ENCODE measurements at places on chromosomes 6 and 20. TPM values are rescaled to one million over a fixed set of nuclear protein-coding genes. Genes with fewer than 3 reads are reported as not detected.

CNR1 gene
- 3.9 TPM for polyA plus RNA-seq

ERGIC3 gene
- 404 TPM for polyA plus RNA-seq

XKR7 gene
- 16.0 TPM for polyA plus RNA-seq

DOP1A gene
- polyA plus RNA-seq = 7.1 TPM

TGM2 gene
- polyA plus RNA-seq = 34.7 TPM

SRSF12 gene
- 5.8 TPM for polyA plus RNA-seq

NCR2 gene
- polyA plus RNA-seq = not detected

LRRC73 gene
- 6.2 TPM for polyA plus RNA-seq

OPN5 gene
- not detected for polyA plus RNA-seq

- no peak for DNase-seq
Measured at GRCh38 chr6:795046-795685, 102.2 kb upstream of the EXOC2 start.

- DNase-seq = no peak
Measured at GRCh38 chr20:20785226-20785625, 72.8 kb upstream of the RALGAPA2 start.

DNA sequence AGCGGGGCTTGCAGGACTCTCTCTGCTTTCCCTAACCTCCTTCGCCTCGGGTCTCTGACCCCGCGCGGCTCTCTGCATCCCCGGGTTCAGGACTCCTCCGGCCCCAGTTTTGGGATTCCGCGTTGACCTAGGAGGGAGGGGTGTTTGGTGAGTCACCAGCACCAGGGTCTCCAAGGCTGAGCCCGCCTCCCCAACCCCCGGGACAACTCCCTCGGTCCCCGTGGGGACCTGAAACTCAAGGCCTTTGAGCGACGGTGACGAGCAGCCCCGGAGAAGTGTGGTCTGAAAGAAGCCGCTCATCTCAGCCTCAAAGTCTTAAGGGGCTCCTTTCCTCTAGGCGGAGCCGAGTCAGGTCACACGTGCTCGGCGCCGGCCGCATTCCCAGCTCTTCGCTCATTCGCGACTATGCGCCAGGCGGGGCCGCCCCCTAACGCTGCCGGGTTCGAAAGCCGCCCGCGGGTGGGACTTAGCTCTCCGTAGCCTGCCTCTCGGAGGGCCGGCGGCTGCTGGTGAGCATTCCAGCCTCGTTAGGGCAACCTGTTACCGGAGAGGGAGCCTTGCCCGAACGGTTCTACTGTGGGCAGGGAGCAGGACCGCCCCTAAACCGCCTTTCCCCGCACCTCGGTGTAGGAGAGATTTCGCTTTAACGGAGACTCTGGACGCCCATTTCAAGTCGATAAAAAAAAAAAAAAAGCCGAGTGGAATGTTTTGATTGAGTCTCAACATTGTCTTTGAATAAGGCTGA is 3.0 kb upstream of the PRDM13 start:
- peak; percentile 66 for DNase-seq

- DNase-seq = no peak
Measured at GRCh38 chr6:157107915-157108651, 215.2 kb downstream of the TMEM242 start.

DNA sequence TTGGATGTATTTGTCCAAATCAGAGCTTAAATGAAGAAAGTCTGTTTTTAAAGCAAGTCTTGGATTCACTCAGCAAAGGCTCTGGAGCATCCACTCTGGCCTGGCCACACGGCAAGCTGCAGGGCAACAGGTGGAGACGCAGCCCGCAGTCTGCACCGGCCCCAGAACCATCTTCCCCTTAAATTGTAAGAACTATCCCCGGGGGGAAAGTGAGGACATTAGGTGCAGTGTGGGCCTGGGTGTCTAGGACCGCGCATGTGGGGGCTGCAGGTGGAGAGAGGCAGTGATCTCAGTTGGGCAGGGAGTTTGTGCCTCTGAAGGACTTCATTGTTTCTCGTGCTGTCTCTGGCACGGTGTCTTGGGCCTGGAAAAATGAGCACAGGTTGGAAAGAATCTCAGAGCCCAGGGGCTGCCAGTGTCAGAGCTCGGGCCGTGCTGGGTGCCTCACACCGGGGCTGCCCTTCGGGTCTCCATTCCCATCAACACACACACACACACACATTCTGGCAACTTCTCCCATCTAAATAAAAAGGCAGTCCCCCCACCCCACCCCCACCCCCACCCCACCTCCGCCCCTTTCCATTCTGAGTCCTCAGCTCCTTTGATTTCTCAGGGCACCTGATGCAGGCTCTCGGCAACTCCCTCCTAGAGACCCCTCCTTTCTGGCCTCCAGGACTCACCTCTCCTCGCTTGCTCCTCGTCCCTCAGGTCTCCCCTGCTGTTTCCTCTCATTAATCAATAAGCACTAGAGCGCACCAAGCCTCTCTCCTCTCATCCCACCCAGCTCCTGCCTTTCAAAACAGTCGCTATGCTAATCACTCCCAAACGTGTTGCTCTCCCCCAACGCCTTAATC is 48.4 kb downstream of the FOXF2 start:
- no peak for DNase-seq

DNA sequence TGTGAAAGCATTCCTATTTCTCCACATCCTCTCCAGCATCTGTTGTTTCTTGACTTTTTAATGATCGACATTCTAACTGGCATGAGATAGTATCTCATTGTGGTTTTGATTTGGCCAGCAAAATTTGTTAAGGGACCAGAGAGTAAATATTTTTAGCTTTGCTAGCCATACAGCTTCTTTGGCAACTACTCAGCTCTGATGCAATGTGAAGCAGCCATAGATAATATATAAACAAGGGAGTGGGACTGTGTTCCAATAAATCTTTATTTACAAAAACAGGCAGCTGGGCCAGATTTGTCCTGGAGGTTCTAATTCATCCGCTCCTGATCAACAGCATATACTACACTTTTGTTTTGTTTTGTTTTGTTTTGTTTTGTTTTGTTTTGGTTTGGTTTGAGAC is 202.9 kb downstream of the ZNF217 start:
- DNase-seq = no peak

GRCh38 chr6:130575971-130576370 is 210.2 kb downstream of the TMEM200A start:
- DNase-seq = no peak

- no peak for DNase-seq
Measured at GRCh38 chr6:33705268-33705885, 6.1 kb downstream of the UQCC2 start.

GRCh38 chr6:165325609-165326008 is 16.2 kb upstream of the C6orf118 start:
- DNase-seq = no peak

DNA sequence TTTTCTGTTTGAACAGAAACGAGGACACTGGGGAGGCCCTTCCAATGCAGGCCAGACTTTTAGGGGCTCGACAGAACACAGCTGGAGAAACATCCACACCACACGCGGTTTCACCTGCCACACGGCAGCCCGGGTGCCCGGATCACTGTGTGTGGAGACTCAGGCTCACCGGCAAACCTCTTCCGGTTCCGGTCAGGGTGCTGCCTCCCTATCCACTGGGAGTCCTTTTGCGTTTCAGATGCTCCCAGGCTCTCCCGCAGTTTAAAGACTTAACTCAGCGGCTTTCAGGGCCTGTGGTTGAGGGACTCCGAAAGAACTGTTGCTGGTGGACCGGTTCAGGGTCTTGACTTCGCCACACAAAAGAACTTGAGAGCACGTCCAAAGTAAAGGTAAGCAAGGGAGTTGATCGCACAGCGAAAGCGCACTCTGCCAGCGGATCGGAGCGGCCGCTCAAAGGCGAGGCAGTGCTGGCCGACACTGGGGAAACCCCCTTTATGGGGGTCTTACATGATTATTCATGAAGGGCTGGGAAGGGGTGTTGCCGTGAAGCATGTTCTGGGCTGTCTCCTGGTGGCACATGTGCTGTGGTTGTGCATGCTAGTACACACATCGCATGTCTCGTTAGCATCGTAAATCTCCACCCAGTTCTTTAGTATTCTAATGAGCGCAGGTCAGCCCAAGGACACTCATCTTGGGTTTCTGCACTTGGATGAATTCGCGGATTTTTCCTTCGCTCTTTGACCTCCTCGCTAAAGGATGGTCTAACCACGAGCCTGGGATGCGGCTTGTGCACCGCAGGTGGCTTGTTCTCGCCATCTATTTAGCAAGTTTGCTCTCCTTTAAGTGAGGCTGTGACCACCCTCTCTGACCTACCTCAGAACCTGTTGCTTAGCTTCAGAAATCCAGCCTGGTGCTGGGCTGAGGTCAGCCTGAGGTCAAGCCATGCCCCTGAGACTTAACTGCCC is 180.3 kb downstream of the CDH26 start:
- peak; percentile 68 for DNase-seq

DNA sequence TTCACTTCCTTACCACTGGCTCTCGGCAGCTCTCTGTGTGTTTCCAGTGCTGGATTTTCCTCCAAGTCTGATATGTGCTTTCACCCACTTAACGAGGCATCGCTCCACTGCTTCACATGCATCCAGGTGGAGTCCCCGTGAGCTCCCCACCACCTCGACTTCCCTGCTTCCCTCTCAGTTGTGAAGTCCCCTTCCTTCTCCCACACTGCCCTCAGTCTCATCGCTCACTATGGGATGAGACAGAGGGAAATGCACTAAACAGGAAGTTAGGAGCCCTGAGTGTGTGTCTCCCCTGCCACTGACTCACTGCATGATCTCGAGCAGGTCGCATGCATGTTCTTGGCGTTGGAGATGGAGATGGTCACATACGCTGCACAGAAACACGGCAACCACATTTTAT is 84.0 kb downstream of the MTHFD1L start:
- DNase-seq = no peak

GRCh38 chr6:61810047-61810446 is 476.0 kb downstream of the KHDRBS2 start:
- no peak for DNase-seq

DNA sequence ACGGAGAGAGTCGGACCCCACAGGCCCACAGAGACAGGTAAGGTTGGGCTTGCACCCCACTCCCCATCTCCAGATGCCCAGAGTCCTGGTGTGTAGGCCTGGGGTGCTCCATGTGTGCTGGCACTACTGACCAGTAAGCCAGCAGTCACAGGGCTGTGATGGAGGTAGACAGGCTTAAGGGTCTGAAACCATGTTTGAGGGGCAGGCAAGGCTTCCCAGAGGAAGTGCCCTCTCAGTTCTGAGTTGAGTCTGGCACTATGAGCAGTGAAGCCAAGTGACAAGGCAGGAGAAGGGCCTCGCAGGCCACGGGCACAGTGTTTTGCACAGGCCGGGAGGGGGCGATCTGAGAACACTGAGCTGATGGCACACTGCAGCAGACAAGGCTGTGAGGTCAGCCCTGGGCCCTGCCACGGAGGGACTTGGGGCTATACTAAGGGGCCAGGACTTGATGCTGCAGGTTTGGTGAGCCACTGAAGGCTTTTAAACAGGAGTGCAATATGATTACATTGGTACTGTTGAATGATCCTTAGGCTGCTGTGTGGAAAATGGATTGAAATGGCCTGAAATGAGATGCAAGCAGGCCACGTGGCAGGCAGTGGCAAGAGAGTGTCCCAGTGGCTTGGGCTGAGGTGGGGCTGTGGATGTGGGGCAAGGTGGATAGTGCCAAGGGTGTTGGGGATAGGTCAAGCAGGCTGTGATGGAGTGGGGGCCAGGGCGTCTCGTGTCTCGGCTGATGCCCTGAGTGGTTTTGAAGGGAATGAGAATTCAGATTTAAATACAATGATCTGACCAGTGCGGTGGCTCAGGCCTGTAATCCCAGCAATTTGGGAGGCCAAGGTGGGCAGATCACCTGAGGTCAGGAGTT is 20.3 kb downstream of the TTBK1 start:
- no peak for DNase-seq

DNA sequence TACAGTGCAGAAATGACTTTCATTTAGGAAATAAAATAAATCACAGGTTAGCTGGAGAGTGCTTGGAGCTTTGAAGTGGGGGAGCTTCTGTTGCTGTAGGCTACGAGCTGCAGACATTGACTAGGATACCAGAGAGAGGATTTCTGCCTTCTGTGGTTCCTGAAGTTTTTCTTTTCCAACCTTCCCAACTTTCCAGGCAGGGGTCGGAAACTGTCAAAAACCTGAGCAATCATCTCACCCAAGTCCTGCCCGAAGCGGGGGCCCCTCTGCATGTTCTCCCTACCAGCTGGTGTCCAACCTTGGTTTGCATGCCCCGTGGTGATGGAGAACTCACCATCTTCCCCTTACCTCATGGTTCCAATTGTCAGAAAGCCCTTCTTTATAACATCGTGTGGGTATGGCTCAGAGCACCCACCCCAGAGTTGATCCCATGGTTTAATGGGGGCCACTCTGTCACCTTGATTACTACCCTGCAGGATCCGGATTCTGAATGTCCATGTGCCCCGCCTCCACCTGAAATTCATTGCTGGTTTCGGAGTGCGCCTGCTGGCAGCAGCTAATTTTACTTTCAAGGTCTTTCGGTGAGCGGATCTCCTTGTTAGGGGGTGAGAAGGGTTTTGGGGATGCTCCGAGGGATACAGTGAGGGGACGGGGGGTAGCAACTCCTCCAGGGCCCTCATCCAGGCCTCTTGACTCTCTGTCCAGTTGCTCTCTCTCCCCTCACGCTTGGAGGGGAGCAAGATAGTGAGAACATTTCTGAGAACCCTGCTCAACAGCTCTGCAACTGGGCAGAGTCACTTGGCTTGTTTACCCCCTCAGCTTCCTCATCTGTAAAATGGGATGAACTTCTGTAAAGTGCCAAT is 5.1 kb downstream of the BPIFB2 start:
- no peak for DNase-seq

- DNase-seq = no peak
Measured at GRCh38 chr6:7334685-7335084, 21.7 kb upstream of the SSR1 start.

GRCh38 chr6:16236631-16237199 is 1.7 kb upstream of the GMPR start:
- no peak for DNase-seq

GRCh38 chr6:128554302-128554701 is 33.9 kb upstream of the PTPRK start:
- peak; percentile 27 for DNase-seq

DNA sequence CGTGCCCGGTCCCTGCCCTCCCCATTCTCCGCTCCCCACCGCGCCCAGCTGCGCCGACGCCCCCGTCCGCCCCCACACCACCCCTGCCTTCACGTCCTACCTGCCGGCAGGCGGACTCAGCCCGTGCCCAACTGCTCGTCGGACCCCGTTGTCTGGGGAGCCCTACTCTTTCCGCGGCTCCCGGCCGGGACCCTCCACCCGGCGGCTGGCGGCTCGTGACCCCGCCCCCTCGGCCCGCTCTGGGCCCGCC is at the start of gene SERAC1:
Gene SERAC1 (minus strand): TSS at position 223 of the 250 bp plus-strand sequence. CDS start 9,899 bp downstream, outside the sequence.
- DNase-seq = no peak

DNA sequence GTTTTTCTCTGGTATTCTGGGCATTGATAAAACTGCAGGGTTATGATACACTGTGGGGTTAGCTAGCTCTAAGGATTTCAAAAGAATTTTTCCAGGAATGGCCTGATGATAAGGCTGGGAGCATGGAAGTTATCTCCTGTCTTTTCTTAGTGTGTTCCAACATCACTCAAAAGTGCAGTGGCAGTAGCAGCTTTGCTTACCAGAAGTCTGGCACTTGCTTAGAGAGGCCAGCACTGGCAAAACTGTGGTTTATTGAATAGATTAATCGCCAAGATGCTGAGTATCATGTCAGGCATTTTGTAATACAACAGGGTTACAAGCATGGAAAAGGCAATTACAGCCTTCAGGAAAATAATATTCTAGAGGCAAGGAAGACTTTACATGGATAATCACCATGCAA is 719.5 kb upstream of the GJE1 start:
- peak; percentile 19 for DNase-seq

GRCh38 chr6:21214738-21215448 is 378.7 kb upstream of the SOX4 start:
- no peak for DNase-seq

- peak; percentile 28 for DNase-seq
Measured at GRCh38 chr6:13485303-13485702, 2.1 kb downstream of the GFOD1 start.

- DNase-seq = no peak
Measured at GRCh38 chr20:8718279-8718678, 350.6 kb upstream of the PLCB4 start.

- no peak for DNase-seq
Measured at GRCh38 chr6:12313306-12313991, 23.3 kb downstream of the EDN1 start.
